ENCODE measurements at places on chromosomes 5 and 9. TPM values are rescaled to one million over a fixed set of nuclear protein-coding genes. Genes with fewer than 3 reads are reported as not detected.

- H3K4me1 ChIP-seq: peaks cover 12% of the 10 kb centered on the region
- no peak for DNase-seq
- H3K27ac ChIP-seq: no peak overlapping the region
- no peaks in the 10 kb centered on the region for H3K36me3 ChIP-seq
Measured at GRCh38 chr5:69048230-69048629, 45.6 kb upstream of the SLC30A5 start.

GRCh38 chr5:94793816-94794198, 175.3 kb downstream of the SLF1 start:
- peak overlapping the region; percentile 42 for H3K4me3 ChIP-seq
- no peaks in the 10 kb centered on the region for H3K36me3 ChIP-seq
- peaks cover 39% of the 10 kb centered on the region for H3K4me1 ChIP-seq
- no peak for DNase-seq
- H3K27ac ChIP-seq: peak overlapping the region; percentile 90

DNA sequence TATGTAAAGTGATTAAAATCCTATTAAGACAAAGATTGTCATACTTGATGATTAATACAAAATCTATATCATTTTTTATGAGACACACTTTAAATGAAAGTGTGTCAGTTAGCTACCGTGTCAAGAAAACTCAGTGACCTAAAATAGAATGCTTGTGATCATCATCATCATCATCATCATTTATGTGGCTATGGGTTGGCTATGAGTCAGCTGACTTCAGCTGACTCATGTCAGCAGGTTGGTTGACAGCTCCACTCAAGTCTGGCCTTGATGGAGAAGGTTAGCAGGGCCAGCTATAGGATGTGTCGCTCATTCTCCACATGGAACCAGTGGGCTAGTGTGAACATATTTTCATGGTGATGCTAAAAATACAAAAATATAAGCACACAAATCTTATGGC, 43.8 kb upstream of the ZNF300 start:
- H3K4me3 ChIP-seq: no peak overlapping the region
- peaks cover 38% of the 10 kb centered on the region for H3K27me3 ChIP-seq
- peaks cover 29% of the 10 kb centered on the region for H3K36me3 ChIP-seq
- no peaks in the 10 kb centered on the region for H3K4me1 ChIP-seq
- no peak overlapping the region for H3K27ac ChIP-seq

- no peaks in the 10 kb centered on the region for H3K36me3 ChIP-seq
- no peak overlapping the region for H3K27ac ChIP-seq
- H3K27me3 ChIP-seq: peaks cover 8% of the 10 kb centered on the region
Measured at GRCh38 chr5:171344936-171345608, 36.0 kb downstream of the TLX3 start.

- no peak overlapping the region for H3K27ac ChIP-seq
- H3K36me3 ChIP-seq: no peaks in the 10 kb centered on the region
- peak; percentile 44 for DNase-seq
- no peak overlapping the region for H3K4me3 ChIP-seq
Measured at GRCh38 chr5:149434162-149435014, 55.3 kb upstream of the IL17B start.

GRCh38 chr5:141743866-141744272, 61.8 kb upstream of the ARAP3 start:
- no peaks in the 10 kb centered on the region for H3K36me3 ChIP-seq
- no peak overlapping the region for H3K27ac ChIP-seq
- peaks cover 33% of the 10 kb centered on the region for H3K27me3 ChIP-seq

The NR5A1 gene
- total RNA-seq: not detected

The MAPKAP1 gene
- total RNA-seq: 92.2 TPM

The IRX1 gene
- not detected for total RNA-seq

DNA sequence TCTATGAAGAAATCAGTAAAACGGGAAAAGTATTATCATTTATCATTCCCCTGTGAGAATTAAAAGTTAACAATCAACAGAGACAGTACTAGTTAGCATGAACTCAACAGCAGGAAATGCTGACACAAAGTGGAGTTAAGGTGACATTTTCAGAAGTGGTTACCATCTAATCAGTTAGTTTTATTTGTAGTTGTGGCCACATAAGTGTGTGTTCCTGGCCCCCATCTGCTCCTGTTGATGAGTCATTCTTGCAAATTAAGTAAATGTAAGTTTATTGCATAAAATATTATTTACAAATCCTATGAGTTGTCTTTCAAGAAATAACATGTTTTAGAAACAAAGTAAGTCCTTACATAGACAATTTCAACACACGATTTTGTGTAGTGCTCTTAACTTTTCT, 8.9 kb upstream of the BNC2 start:
- no peak overlapping the region for H3K27ac ChIP-seq
- no peaks in the 10 kb centered on the region for H3K36me3 ChIP-seq
- H3K4me3 ChIP-seq: no peak overlapping the region

DNA sequence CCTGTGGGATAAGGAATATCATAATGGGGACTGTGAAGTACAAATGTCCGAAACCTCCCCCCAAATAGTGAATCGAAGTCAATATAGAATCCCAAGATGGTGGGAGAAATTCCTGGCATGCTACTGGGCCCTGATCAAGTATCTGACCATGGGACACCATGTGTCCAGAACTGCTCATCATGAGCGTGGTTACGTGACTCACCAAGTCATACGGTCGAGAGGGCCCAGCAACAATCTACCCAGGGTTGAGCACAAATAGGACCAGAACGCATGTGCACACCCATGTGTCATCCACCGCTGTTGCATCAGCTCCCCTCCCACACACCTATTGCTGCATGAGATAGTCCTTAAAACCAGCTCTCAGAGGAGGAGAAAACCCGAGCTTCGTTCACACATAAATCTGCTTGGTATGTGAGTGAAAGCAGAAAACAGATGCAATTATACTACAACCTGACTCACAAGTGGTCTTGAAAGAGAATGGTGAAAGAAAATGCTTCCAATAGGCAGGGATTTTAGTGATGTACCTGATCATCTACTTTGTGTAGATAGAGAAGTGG, 353.2 kb downstream of the CWC27 start:
- no peaks in the 10 kb centered on the region for H3K36me3 ChIP-seq
- H3K4me3 ChIP-seq: no peak overlapping the region
- H3K27me3 ChIP-seq: no peaks in the 10 kb centered on the region
- H3K4me1 ChIP-seq: no peaks in the 10 kb centered on the region
- no peak overlapping the region for H3K27ac ChIP-seq
- no peak for DNase-seq

- no peaks in the 10 kb centered on the region for H3K4me1 ChIP-seq
- no peak overlapping the region for H3K4me3 ChIP-seq
- H3K36me3 ChIP-seq: no peaks in the 10 kb centered on the region
- H3K27me3 ChIP-seq: no peaks in the 10 kb centered on the region
- no peak overlapping the region for H3K27ac ChIP-seq
Measured at GRCh38 chr9:121727295-121728020, 76.0 kb downstream of the DAB2IP start.

The SLC46A2 gene
- total RNA-seq: not detected

GRCh38 chr5:158326256-158326655, 467.3 kb upstream of the CLINT1 start:
- H3K27ac ChIP-seq: no peak overlapping the region
- H3K4me1 ChIP-seq: no peaks in the 10 kb centered on the region
- no peak for DNase-seq

DNA sequence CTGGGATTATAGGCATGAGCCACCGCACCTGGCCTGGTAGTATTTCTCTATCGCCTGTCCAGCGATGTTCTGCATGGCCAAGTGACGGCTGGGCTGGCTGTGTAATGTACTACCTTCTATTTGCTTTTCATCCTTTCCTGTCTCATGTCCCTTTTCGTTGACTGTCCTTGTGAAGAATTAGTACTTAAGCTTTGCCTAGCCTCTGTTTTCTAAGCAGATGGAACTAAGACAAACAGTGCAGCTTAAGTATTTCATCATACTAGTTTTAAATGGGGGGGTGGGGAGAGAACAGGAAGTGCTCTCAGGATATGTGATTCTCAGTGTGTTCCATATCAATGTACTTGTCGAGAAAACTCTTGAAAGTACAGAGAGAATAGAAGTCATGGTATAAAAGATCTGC, 31.7 kb upstream of the CCL21 start:
- peaks cover 36% of the 10 kb centered on the region for H3K27me3 ChIP-seq
- no peak for DNase-seq
- H3K36me3 ChIP-seq: no peaks in the 10 kb centered on the region

The FAM151B gene
- 0.35 TPM for total RNA-seq

DNA sequence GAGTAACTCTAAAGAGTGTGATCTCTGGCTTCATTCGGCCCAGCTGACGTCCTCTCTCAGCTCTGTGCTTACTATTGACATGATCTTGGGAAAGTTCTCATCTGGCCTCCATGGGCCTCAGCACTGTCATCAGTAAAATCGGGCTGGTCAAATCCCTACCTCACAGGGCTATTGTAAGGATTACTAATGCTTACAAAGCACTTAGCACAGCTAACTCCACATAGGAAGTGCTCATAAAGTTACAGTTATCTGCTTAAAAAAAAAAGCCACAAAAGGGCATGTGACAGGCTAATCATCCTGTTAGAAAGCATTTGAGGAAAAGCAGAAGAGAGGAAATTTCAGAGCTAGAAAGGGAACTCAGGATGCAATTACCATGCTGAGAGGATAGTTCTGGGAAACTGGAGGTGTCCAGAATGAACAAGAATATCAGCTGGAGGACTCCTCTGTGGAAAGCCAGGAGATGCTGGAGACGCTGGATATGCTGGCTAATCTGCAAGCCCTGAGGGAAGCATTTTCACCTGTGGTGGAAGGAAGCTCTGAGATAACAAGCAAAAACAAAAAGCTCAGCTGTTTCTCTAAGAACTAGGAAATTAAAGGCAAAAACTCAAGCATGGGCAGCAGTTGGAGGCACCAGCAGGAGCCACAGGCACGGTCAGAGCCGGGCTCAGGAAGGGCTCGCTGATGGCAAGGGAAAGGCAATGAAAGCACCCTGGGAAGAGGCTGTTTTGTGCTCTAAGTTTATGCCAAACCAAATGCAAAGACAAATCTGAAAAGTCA, 4.4 kb upstream of the BHMT start:
- H3K27ac ChIP-seq: no peak overlapping the region
- no peak overlapping the region for H3K4me3 ChIP-seq
- DNase-seq: no peak
- no peaks in the 10 kb centered on the region for H3K36me3 ChIP-seq

DNA sequence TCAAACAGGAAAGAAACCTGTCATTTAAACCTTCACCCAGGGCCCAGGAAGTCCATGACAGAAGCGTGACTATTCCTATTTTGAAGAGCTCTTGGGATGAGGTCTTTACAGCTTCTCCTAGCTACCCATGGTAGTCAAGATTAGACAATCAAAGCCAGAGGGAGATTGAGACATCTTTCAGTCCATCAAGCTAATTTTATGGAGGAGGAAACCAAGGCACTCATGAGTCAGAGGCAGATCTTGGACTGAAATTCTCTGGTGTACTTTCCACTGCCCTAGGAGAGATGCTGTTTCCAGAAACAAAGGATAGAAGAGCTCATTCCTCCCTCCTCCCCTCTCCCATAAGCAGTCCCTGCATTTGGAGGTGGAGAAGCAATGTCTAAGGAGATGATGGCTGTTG, 9.2 kb downstream of the TNFSF8 start:
- no peak for DNase-seq
- H3K4me3 ChIP-seq: no peak overlapping the region

GRCh38 chr5:134174841-134175839, 1.6 kb downstream of the SKP1 start:
- H3K4me1 ChIP-seq: peaks cover 41% of the 10 kb centered on the region
- H3K36me3 ChIP-seq: peaks cover 23% of the 10 kb centered on the region
- peak overlapping the region; percentile 94 for H3K27ac ChIP-seq

The CBY3 gene
- 0.68 TPM for total RNA-seq

The ALDH1A1 gene
- total RNA-seq: not detected

The PCDHGB6 gene
- not detected for total RNA-seq

DNA sequence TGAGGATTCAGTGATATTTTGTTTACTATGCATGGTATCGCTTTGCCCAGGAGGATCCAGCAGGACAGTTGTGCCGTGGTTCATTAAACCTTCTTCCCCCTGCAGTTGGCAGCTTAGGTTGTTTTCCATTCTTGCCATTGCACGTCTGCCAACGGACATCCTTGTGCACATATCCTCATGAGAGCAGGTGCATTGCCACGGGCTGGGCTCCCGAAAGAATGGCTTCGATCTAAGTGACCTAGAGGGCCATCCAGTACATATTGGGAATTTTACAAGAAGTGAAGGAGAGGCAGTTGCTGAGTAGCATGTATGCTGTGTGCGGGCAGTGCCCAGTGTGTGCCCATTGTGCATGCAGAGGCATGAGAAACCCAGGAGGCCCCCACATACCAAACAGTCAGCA, 22.1 kb downstream of the HRH2 start:
- no peak overlapping the region for H3K4me3 ChIP-seq
- H3K4me1 ChIP-seq: peaks cover 43% of the 10 kb centered on the region
- H3K27ac ChIP-seq: no peak overlapping the region
- peaks cover 31% of the 10 kb centered on the region for H3K36me3 ChIP-seq
- DNase-seq: no peak

The ECSCR gene
- total RNA-seq: 0.49 TPM

GRCh38 chr9:129604766-129605163, 16.1 kb downstream of the C9orf50 start:
- no peaks in the 10 kb centered on the region for H3K36me3 ChIP-seq
- H3K4me3 ChIP-seq: no peak overlapping the region
- peaks cover 24% of the 10 kb centered on the region for H3K4me1 ChIP-seq
- H3K27ac ChIP-seq: no peak overlapping the region

The CDH9 gene
- not detected for total RNA-seq

The NUTM2G gene
- not detected for total RNA-seq

DNA sequence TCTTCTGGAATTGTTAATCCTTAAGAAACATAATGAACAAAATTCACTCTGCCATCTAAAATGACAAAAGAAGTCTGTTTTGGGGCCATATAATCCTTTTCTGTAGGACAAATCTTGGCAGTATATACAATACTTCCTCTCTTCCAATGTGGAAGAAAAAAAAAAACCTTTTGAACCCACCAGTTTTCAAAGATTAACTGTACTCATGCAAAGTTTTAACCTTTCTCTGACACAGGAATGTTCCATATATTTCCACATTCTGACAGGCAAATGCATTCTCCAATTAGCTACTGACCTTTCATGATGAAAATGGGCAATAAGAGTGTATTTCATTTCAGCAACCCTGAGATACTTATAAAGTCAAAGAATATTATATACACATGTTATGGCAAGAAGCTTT, 65.4 kb downstream of the RNF130 start:
- H3K4me3 ChIP-seq: no peak overlapping the region
- H3K36me3 ChIP-seq: peaks cover 10% of the 10 kb centered on the region
- H3K27me3 ChIP-seq: no peaks in the 10 kb centered on the region
- H3K4me1 ChIP-seq: peaks cover 27% of the 10 kb centered on the region
- H3K27ac ChIP-seq: no peak overlapping the region

DNA sequence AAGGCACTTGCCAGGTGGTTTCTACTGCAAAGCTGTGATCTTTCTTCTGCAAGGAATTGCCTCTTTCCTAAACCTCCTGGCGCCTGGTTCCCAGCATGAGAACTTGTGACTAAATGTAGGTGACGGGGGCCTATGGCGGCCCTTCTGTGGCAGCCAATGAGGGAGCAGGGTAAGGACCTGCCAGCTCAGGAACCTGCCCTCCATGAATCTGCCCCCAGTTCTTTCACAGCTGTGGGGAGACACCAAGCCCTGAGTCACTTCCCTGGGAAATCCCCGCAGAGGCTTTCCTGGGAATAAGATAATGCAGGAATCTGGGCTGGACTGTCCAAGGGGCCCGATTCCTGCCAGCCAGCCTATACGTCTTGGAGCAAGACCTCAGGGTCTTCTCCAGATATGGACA, 56.7 kb upstream of the CTNNA1 start:
- H3K36me3 ChIP-seq: no peaks in the 10 kb centered on the region
- H3K27ac ChIP-seq: no peak overlapping the region
- H3K27me3 ChIP-seq: peaks cover 93% of the 10 kb centered on the region
- DNase-seq: no peak
- no peak overlapping the region for H3K4me3 ChIP-seq

The GOLM1 gene
- total RNA-seq: 6.4 TPM
